NCI-H1436 (cell line): ENCODE measurements at places on chromosomes 12 and 14.

DNA sequence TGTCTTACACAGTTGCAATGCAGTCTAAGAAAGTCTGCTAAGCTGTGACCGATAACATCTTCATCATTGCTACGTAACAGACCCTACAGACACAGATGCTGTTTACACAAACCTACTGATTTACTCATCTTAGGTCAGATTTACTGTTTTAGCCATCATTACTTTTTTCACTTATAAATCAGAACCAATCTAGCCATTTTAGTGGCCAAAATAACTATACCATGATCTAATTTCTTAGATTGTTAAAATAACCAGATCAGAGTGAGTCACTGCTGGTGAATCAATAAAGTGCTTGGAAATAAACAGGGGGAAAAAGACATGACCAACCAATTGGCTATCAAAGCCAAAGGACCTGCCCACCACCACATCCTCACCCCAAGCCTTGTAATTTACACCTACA lies 57.0 kb upstream of the FOXN3 start:
- DNase-seq: no peak

- DNase-seq: no peak
Observed at GRCh38 chr14:24278424-24278823, 7.0 kb upstream of the RABGGTA start.

- DNase-seq: peak; percentile 74
Observed at GRCh38 chr12:70576341-70577282, 60.6 kb downstream of the PTPRB start.

DNA sequence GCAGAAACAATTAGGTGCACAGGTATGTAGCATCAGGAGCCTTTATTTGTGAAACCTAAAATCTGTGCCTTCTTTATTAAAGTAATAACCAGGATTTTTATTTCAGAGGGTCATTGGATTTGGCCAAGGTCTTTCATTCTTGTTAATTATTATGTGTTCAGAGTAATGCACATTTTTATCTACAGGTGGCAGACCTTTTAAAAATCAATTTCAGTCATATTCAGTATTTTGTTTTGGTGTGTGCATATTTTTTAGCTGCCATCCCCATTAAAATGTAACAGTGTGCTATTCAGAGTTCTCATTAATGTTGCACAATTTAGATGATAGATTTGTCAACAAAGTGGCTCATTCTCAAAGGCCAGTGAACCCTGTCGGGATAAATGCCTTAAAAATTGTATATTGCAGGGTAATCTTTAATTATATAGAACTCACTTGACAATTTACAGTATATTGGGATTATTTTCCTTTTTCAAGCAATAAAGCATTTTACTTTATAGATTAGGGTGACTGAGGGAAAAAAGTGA lies 319.3 kb upstream of the SOX5 start:
- DNase-seq: no peak

- no peak for DNase-seq
Observed at GRCh38 chr12:62249419-62249818, 10.8 kb upstream of the USP15 start.

DNA sequence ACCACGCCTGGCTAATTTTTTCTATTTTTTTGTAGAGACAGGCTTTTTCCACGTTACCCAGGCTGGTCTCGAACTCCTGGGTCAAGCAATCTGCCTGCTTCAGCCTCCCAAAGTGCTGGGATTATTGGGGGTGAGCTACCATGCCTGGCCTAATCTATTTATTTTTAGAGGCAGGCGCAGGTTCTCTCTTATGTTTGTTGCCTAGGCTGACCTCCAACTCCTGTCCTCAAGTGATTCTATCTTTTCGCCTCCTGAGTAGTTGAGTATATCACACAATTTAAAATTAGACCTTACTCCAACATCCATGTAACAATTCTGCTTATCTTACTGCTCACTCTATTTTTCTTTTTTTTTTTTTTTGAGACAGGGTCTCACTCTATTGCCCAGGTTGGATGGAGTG lies 6.8 kb upstream of the ACRBP start:
- no peak for DNase-seq

- DNase-seq: no peak
Observed at GRCh38 chr12:131537267-131537958, 173.5 kb upstream of the SFSWAP start.

DNA sequence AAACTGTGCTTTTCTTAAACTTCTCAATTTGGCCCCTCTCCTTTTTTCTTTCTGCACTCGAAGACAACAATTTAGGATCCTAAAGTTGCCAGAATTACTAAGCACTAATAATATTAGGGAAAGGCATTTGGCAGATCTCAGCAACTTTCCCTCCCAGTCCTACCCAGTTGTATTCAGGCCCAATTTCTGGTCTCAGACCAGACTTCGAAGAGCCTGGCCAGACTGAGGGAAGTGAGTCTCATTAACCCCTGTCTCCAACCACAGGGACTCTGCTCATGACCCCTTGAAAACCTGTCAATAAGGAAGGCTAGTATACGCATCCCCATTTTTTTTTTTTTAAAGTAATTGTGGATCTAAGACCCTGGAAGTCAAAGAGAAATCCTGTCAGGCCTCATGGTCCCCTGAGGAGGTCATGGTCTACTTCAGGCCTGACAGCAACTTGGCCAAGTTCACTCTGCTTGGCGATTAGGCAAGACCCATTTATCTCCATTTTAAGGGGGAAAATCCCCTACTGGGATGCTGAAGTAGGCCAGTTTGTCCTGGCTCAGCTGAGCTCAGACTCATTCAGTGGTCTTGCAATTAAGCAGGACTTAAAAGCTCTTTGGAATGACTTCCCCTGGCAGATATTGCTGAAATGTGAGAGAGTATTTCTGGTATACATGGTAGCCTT lies 521.0 kb downstream of the FUT8 start:
- no peak for DNase-seq

GRCh38 chr12:27270148-27270547 lies 26.1 kb downstream of the STK38L start:
- DNase-seq: no peak

- DNase-seq: no peak
Observed at GRCh38 chr12:105922670-105923102, 216.1 kb downstream of the NUAK1 start.

- no peak for DNase-seq
Observed at GRCh38 chr14:22850944-22851764, 14.8 kb downstream of the MMP14 start.

- DNase-seq: peak; percentile 79
Observed at GRCh38 chr14:36556811-36557433, 25.5 kb downstream of the NKX2-8 start.

GRCh38 chr14:105363847-105364708 lies 34.3 kb upstream of the TEX22 start:
- peak; percentile 36 for DNase-seq

DNA sequence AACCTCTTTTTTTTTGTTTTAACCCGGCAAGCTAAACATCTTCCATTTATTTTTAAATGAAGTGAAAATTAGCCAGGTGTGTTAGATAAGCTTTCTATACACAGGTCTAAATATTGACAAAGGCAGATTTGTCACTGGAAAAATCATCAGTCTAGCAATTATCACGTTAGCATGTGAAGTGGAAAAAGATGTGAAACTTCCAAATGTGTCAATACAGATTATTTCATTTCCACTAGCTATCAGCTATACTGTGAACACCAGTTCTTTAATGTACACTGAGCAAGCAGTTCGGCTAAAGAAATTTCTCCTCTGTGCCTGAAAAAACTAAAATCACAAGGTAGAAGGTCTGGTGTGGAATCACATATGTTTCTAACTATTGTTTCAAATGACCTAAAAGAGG lies 96.6 kb upstream of the G2E3 start:
- DNase-seq: no peak

DNA sequence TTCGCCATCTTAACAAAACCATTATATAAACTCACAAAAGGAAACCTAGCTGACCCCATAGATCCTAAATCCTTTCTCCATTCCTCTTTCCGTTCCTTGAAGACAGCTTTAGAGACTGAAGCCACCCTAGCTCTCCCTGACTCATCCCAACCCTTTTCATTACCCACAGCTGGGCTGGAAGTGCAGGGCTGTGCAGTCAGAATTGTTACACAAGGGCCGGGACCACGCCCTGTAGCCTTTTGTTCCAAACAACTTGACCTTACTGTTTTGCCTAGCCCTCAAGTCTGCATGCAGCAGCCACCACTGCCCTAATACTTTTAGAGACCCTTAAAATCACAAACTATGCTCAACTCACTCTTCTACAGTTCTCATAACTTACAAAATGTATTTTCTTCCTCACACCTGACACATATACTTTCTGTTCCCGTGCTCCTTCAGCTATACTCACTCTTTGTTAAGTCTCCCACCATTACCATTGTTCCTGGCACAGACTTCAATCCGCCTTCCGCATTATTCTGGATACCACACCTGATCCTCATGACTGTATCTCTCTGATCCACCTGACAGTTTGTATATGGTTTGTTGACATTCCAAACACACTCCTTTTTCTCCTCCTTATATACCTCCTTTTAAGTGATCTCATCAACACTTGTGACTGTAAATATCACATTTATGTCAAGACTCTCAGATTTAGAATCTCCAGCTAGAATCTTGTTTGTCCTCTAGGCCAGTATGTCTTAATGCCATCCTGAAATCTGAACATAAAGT lies 208.7 kb downstream of the KITLG start:
- no peak for DNase-seq

- DNase-seq: no peak
Observed at GRCh38 chr12:132972374-132972773, 13.8 kb upstream of the ZNF26 start.

GRCh38 chr12:90199006-90199405 lies 490.4 kb upstream of the ATP2B1 start:
- no peak for DNase-seq

DNA sequence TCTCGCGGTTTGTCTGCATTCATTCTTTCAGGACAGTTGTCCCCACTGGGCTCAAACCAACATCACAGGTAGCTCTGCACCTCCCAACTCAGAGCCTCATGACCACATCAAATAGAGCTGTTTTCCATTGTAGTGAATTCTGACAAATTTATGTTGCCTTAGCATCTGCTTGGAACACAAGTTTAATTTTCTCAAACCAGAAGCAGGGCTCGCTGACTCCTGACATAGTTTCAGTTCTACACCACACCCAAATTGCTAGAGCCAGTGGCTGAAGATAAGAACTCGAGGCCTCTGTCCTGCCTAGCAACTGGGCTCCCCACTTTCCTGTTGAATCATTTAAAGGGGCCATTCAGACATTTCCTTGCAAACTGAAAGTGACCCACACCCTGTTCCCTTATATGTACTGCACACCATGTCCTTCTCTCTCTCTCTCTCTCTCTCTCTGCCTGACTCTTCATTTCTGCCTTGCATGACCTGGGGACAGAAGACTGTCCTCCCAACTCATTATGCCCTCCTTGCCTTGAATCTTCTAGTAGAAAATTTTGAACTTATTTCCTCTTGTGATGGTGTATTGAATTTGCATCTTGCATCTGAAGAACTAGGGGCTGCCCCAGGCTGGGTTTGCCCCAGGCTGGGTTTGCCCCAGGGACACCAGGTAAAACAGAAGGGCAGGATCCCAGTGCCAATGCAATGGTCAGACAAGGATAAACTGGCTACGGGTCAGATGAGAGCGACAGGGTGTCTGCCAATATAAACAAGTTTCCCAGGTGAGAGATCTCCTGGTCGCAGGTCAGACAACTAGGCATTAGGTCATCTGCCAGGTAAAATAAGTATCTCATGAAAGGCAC lies 9.7 kb upstream of the WSCD2 start:
- no peak for DNase-seq

- no peak for DNase-seq
Observed at GRCh38 chr12:31588976-31589375, 2.0 kb downstream of the DENND5B start.
